ENCODE measurements at places on chromosomes 1 and 21. TPM values are rescaled to one million over a fixed set of nuclear protein-coding genes. Genes with fewer than 3 reads are reported as not detected.

Gene MSTO1
- total RNA-seq = 64.3 TPM

Gene ZNF670
- 6.0 TPM for total RNA-seq

Gene SLC1A7
- total RNA-seq = not detected

Gene PLA2G2A
- total RNA-seq = 13.0 TPM

Gene C1orf50
- total RNA-seq = 6.1 TPM

Gene CAPN2
- total RNA-seq = 151 TPM

Gene FCRL6
- not detected for total RNA-seq

DNA sequence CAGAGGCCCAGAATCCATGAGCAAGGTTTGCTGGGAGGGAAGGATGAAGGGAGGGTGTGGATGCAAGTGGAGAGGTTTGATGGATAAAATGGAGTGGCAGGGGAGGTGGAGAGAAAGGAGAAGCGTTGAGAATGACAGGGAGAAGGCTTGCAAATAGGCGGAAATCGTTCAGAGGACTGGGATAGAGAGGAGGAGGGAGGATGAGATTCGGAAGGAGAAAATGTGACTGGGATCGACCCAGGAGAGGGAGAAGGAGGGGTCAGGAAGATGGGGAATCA is 376 bp downstream of the AVPR1B start:
- peak overlapping the region; percentile 30 for H3K4me3 ChIP-seq
- DNase-seq = no peak
- H3K27me3 ChIP-seq = no peaks in the 10 kb centered on the region

DNA sequence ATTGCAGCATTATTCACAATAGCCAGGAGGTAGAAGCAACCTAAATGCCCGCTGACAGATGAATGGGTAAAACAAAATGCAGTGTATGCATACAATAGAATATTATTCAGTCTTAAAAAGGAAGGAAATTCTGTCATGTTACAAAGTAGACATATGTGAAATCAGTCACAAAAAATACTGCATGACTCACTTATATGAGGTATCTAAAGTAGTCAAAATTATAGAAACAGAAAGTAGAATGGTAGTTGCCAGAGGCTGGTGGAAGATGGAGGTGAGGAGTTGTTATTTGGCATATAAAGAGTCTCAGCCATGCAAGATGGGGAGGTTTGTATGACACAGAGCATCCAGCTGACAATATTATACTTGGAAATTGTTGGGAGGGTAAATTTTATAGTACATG is 43.0 kb upstream of the EGLN1 start:
- no peak for DNase-seq
- H3K36me3 ChIP-seq = no peaks in the 10 kb centered on the region
- no peak overlapping the region for H3K27ac ChIP-seq
- H3K4me1 ChIP-seq = no peaks in the 10 kb centered on the region
- H3K27me3 ChIP-seq = no peaks in the 10 kb centered on the region

GRCh38 chr1:165375623-165376022 is 19.1 kb upstream of the LMX1A start:
- no peaks in the 10 kb centered on the region for H3K36me3 ChIP-seq
- no peak overlapping the region for H3K4me3 ChIP-seq
- H3K27ac ChIP-seq = no peak overlapping the region
- no peaks in the 10 kb centered on the region for H3K4me1 ChIP-seq

GRCh38 chr1:208731981-208732821 is 488.0 kb upstream of the PLXNA2 start:
- no peak for DNase-seq
- H3K4me1 ChIP-seq = no peaks in the 10 kb centered on the region
- H3K36me3 ChIP-seq = no peaks in the 10 kb centered on the region
- H3K27me3 ChIP-seq = no peaks in the 10 kb centered on the region

GRCh38 chr1:162983671-162984425 is 85.3 kb upstream of the RGS4 start:
- H3K4me1 ChIP-seq = no peaks in the 10 kb centered on the region
- H3K36me3 ChIP-seq = no peaks in the 10 kb centered on the region
- H3K27ac ChIP-seq = no peak overlapping the region
- H3K27me3 ChIP-seq = no peaks in the 10 kb centered on the region

DNA sequence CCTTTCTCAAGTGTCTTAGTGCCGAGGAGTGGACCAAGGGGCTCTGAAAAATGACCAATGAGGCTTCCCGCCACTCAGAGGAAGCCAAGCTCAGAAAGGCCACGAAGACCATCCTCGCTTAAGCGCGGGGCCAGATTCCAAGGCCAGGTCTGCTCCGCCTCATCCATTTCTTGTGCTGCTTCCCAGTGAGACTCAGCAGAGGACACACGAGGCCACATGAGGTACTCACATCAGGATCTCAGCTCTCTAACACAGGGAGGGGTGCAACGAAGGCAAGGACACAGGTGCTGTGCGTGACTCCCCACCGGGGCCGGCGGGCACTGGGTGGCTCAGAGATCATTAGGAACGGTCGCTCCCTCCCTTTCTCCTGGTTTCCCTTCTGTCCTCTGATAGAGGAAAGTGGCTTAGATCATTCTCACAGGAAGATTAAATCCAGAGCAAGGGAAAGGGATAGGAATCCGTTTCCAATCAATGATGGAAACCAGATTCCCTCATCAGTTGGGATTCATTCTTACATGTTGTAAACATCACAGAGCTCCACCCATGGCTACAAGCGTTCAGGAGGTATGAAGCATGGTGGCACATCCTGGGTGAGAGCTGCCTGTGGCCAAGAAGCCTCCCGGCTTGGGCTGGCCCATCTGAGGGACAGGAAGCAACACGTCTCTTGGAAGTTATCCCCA is 46.7 kb downstream of the CAPZB start:
- no peaks in the 10 kb centered on the region for H3K36me3 ChIP-seq
- H3K4me3 ChIP-seq = no peak overlapping the region

- H3K27ac ChIP-seq = no peak overlapping the region
- peak; percentile 10 for DNase-seq
- H3K4me3 ChIP-seq = no peak overlapping the region
- no peaks in the 10 kb centered on the region for H3K36me3 ChIP-seq
- no peaks in the 10 kb centered on the region for H3K4me1 ChIP-seq
Observed at GRCh38 chr1:50080904-50081586, 27.7 kb upstream of the ELAVL4 start.

DNA sequence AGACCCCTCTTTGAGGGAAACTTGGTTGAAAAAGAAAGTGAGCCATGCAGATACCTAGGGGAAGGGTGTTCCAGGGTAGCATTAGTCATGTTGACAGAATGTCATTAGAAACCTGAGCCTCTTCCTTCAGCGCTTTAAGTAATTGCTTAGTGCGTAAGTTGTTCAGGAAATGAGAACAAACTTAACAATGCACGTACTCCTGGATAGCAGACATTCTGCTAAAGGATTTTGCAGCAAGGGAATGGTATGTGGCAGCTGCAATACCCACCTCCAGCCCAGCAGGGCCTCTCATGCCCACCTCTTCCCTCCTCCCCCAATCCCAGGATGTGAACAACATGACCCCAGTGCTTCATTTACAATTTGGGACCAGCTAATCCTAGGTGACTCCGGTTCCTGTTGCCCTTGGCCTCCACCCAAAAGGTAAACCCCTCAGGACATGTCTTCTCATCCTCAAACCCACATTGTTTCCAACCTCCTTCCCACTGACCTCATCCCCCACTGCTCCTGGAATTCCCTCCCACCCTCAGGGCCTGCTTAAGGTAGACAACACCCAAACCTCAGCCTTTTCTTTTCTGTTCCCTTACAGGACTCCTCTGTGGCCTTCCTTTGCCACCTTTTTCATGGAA is 98.0 kb upstream of the BCAR3 start:
- H3K4me1 ChIP-seq = no peaks in the 10 kb centered on the region
- no peaks in the 10 kb centered on the region for H3K36me3 ChIP-seq
- no peak overlapping the region for H3K27ac ChIP-seq
- H3K4me3 ChIP-seq = no peak overlapping the region
- no peak for DNase-seq

GRCh38 chr1:43432907-43433306 is 20.8 kb downstream of the HYI start:
- DNase-seq = no peak
- no peak overlapping the region for H3K27ac ChIP-seq
- no peaks in the 10 kb centered on the region for H3K27me3 ChIP-seq
- H3K4me3 ChIP-seq = no peak overlapping the region

DNA sequence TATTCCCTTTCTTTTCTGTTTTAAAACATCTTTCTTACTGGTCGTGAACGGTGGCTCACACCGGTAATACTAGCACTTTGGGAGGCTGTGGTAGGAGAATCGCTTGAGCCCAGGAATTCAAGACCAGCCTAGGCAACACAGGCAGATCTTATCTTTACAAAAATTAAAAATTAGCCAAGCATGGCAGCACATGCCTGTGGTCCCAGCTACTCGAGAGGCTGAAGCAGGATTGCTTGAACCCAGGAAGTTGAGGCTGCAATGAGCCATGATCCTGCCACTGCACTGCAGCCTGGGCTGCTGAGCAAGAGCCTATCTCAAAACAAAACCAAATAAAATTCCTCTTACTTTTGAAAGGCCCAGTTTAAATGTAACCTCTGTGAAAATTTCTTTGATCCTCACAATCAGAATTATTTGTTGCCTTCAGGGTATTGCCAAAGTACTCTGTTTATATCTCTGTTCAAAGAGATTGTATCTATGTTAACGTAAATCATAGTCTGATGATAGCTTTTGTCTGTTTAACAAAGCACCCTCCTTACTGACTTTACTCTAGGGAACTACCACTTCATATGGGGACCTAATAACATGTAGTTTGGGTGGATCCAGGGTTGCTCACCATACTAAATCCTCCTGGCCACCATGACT is 71.6 kb downstream of the RERE start:
- H3K27me3 ChIP-seq = no peaks in the 10 kb centered on the region
- H3K27ac ChIP-seq = peak overlapping the region; percentile 88
- H3K4me1 ChIP-seq = peaks cover 44% of the 10 kb centered on the region

GRCh38 chr1:81414488-81415015 is 386.2 kb upstream of the ADGRL2 start:
- H3K36me3 ChIP-seq = no peaks in the 10 kb centered on the region
- H3K27me3 ChIP-seq = no peaks in the 10 kb centered on the region
- no peak overlapping the region for H3K4me3 ChIP-seq
- DNase-seq = peak; percentile 31

DNA sequence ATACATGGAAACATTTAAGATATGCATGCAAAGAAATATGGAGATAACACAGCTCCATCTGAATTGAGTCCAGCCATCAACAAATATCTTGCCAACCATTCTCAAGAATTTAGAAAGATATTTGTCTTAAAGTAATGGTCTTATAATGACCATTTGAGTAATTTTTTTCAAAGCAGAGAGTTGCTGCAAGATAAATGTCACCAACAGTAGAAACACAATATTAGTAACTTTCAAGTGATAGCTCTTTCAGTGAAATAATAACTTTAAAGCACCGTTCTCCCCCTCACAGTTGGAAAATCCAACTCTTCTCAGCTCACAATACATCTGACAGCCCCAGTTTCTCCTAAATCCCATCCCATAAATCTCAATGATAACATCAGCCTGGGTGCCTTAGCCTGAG is 481.0 kb upstream of the ADAMTS5 start:
- no peaks in the 10 kb centered on the region for H3K27me3 ChIP-seq
- H3K4me3 ChIP-seq = no peak overlapping the region
- no peak overlapping the region for H3K27ac ChIP-seq
- peaks cover 11% of the 10 kb centered on the region for H3K4me1 ChIP-seq

- no peaks in the 10 kb centered on the region for H3K36me3 ChIP-seq
- DNase-seq = peak; percentile 82
- no peak overlapping the region for H3K4me3 ChIP-seq
- no peak overlapping the region for H3K27ac ChIP-seq
- H3K27me3 ChIP-seq = no peaks in the 10 kb centered on the region
Observed at GRCh38 chr1:147890177-147890790, 12.3 kb upstream of the GJA8 start.

- H3K4me3 ChIP-seq = no peak overlapping the region
- no peak overlapping the region for H3K27ac ChIP-seq
- H3K27me3 ChIP-seq = no peaks in the 10 kb centered on the region
Observed at GRCh38 chr1:77430966-77431690, 149.3 kb downstream of the AK5 start.

- H3K4me3 ChIP-seq = no peak overlapping the region
- no peak overlapping the region for H3K27ac ChIP-seq
- DNase-seq = no peak
- H3K36me3 ChIP-seq = no peaks in the 10 kb centered on the region
- H3K4me1 ChIP-seq = no peaks in the 10 kb centered on the region
Observed at GRCh38 chr1:160451859-160452232, 51.5 kb downstream of the VANGL2 start.

Measured in Caco-2 (cell line).